ENCODE measurements at places on chromosomes 7 and 10.

- no peak for DNase-seq
Measured at GRCh38 chr10:53786236-53786900, 1013.8 kb upstream of the MBL2 start.

- DNase-seq: no peak
Measured at GRCh38 chr10:89440226-89441009, 26.1 kb downstream of the IFIT5 start.

GRCh38 chr7:1503390-1503789, 799 bp downstream of the INTS1 start:
- no peak for DNase-seq

- DNase-seq: no peak
Measured at GRCh38 chr7:129719980-129720732, 108.6 kb downstream of the NRF1 start.

- peak; percentile 31 for DNase-seq
Measured at GRCh38 chr7:3518546-3518945, 217.5 kb downstream of the SDK1 start.

DNA sequence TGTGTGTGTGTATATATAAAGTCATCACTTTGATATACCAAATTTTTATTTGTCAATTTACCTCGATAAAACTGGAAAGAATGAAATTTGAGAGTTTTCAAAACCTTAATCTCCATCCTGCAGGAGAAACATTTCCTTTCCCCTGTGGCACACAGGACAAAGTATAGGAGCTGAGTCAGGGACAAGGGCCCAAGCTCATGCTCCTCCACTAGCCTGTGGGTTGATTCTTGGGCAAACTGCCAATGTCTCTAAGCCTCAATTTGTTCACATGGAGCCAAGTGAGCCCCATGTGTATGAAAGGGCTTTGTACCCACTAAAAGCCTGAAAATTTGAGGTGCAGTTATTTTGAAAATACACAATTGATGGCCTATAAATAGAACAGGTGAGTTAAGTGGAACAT, 60.3 kb upstream of the IL6 start:
- DNase-seq: peak; percentile 57

DNA sequence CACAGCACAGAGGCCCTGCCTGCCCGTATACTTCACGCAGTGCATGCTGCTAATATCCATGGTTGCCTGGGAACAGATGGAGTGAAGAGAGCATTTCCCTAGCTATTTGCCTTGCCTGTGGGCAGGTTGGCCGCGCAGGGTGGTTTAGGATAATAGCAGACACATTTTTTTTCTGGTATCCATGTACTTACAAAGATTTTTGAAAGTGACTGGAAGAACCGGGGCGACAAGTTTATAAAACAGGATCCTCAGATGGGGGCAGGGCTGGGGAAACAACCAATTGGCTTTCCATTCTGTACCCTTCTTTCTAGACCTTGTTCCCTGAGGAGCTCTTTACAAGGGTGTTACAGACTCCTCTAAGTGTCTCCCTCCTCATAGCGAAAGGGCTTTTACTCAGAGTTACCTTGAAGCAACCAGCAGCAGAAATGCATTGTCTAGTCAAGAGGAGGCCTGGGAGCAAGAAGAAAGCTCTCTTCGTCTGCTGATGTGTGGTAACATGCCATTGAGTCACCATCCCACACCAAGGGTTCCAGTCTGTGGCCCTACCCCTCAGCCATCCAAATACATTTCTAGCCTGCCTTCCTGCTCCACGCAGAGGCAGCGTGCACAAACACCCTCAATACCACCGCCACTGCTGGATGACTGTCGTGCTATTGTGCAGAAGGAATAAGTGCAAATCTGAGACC, 31.5 kb downstream of the MTURN start:
- no peak for DNase-seq

- DNase-seq: peak; percentile 46
Measured at GRCh38 chr10:6579904-6580278, at the start of gene PRKCQ. PRKCQ (minus strand) TSS chr10:6580276; CDS start chr10:6515135, 65,141 bp downstream.

Data from fibroblast of skin of abdomen (primary cell).